ENCODE measurements at places on chromosomes 11 and 22.

- no peak for DNase-seq
Measured at GRCh38 chr11:44516688-44517507, 48.6 kb upstream of the CD82 start.

DNA sequence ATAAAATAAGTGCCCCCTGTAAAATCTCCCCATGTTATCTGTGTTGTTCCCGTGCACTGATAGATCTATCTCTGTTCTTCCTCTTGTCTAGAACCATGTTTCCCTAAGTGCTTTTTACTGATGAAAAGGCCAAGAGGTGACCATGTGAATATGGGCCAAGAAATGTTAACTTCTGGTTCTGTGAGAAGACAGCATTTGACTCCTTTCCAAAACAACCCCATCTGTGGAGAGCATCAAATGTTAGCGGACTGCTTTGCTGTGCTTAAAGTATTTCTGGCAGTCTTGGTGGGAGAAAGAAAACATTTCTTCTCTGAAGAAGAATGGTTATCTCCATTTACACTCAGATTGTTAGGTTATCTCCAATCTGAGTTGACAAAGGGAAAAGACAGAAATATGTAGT lies 58.6 kb upstream of the GUCY1A2 start:
- DNase-seq, result no peak

DNA sequence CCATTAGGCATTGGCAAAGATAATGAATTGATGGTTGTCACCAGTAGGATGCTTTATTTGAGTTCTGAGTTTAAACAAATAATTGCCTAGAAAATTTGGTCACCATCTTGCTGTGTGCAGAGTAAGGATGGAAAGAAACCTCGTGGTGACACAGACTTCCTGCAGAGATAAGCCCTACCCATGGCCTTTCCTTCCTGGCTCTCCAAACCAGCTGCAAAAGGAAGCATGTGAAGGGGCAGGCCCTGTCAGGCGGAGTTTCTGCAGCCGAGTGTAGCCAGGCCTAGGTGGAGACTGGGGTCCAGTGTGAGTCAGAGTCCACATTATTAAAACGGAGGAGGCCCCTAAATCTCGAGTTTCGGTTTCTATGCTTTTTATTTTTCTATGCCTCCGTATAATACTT lies 83.1 kb upstream of the ADSL start:
- no peak for DNase-seq

DNA sequence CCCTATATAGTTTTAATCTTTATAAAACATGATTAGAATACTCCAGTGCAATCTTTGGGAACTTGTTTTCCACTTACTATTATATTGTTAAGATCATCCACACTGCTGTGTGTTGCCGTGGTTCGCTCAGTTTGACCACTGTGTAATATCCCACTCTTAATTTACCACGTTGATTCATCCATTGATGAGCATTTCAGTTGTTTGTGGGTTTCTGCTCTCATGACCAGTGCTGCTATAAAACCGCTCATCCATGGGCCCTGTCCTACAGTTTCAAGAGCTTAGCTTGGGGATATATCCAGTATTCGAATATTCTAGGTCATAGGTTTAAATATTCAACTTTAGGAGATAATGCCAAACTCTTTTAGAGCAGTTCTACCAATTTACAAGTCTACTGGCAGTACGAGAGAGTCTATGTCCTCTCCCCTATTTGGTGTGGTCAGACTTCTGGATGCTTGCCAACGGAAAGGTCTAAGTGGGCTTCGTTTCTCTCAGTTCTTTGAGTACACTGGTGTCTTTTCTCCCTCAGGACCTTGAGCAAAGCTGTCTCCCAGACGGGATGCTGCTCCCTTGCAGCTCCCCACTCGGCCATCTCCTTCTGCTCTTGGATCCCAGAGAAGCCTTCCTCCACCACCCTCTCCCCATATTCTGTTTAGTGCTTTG lies 94.9 kb upstream of the ALX4 start:
- DNase-seq, result no peak

GRCh38 chr11:19474954-19475721 lies 234.4 kb upstream of the E2F8 start:
- DNase-seq, result no peak

GRCh38 chr22:33923033-33923432 lies 2.8 kb upstream of the LARGE1 start:
- DNase-seq, result no peak

DNA sequence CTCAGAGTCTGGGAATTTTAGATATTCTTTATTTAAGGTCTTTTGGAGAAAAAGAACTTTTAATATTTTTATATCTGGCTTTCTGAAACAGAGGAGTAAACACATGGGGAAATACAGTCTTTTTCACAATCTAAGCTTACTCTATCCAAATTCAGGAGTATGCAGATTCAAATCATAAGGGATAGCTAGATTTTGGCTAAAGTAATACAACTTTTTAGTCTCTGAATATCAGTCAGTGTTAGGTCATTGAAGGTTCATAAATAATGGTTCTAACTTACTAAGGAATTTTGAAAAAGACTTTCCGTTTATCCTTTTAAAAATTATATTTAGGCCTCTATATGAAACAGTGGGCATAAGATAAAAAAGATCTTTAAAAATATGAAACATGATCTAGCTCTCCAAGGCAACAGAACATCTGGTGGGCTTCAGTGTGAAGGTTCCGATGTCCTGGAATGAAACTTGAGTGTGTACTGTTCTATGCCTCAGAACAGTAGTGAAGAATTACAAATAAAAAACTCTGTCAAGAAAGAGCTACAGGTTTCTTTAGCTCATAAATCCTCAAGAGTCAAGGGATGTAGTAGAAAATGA lies 165.2 kb upstream of the PDGFD start:
- DNase-seq, result no peak

DNA sequence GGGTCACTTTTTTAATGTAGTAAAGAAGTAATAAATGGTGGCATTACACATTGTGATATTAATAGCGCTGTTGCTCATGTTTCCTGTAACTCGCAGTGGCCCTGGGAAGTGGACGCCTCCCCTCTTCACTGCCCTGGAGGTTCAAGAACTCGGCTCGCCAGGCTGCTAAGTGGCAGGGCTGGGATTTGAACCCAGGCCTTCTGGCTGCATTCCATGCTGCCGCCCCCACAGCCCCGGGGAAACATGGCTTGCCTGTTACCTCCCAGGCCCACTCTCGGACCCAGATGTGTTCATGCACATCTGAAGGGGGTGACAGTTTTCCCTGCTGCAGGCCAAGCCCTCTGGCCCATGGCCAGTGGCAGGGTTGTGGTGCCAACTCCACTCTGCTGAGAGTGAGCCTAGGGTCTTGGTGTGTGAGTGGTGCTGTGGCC lies 25.0 kb upstream of the MGAT3 start:
- no peak for DNase-seq

DNA sequence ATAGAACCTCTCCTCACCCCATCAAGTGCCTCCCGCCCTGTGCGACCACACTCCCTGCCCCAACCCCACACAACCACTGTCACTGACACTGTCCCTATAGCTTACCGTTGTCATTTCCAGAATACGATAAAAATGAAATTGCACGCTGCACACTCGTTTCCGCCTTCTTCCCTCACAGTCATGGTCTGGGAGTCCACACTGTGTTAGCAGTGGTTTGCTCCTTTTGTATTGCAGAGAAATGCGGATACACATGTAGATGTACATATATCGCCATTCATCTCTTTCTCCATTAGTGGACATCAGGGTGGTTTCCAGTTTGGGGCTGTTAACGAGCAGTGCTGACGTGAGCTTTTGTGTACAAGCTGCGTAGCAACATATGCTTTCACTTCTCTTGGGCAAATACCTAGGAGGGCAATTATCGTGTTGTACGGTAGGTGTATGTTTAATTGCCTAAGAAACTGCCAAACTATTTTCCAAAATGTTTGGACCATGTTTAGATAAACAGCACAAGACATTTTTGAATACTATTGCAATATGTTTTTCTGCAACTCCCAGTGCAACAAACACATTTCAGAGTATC lies 59.2 kb upstream of the CD5 start:
- DNase-seq, result no peak

GRCh38 chr11:1227551-1228100 lies 4.8 kb downstream of the MUC5B start:
- DNase-seq, result no peak

- DNase-seq, result no peak
Measured at GRCh38 chr22:47298017-47298785, 535.8 kb downstream of the TBC1D22A start.

GRCh38 chr22:28841111-28841510 lies 40.7 kb upstream of the XBP1 start:
- DNase-seq, result no peak

- no peak for DNase-seq
Measured at GRCh38 chr22:39017596-39018365, 3.1 kb upstream of the APOBEC3D start.

DNA sequence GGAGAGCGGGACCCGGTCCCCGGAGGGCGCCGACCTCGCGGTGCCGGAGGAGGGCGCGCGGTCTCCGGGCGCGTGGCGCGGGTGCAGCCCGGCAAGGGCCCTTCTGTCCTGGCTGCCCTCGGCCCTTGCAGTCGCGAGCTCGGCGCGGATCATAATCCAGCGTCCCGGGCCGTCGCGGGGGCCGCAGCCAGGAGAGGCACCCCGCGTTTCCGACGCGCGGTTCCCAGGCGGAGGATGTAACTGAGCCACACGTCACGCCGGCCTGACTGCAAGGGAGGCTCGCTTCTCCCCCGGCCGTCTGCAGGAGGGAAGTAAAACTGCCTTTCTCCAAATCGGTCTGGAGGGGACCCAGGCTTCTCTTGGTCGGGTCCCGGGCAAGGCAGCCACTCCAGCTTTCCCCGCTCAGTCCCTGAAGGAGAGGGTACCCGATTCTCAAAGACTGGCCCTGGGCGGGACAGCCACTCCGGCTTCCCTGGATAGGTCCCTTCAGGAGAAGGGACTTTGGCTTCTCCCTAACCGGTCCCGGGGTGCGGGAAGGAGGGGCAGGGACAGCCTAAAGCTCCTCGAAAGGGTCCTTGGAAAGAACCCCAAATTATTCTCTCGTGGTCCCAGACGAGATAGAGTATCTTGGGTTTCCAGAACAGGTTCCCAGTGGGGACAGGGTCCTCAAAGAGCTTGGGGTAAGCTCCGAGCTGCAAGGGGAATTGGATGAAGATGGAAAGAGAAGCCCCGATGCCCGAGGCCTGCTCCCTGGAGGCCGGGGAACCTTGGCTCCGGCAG lies 836 bp downstream of the SPON1 start:
- DNase-seq, result peak; percentile 33

DNA sequence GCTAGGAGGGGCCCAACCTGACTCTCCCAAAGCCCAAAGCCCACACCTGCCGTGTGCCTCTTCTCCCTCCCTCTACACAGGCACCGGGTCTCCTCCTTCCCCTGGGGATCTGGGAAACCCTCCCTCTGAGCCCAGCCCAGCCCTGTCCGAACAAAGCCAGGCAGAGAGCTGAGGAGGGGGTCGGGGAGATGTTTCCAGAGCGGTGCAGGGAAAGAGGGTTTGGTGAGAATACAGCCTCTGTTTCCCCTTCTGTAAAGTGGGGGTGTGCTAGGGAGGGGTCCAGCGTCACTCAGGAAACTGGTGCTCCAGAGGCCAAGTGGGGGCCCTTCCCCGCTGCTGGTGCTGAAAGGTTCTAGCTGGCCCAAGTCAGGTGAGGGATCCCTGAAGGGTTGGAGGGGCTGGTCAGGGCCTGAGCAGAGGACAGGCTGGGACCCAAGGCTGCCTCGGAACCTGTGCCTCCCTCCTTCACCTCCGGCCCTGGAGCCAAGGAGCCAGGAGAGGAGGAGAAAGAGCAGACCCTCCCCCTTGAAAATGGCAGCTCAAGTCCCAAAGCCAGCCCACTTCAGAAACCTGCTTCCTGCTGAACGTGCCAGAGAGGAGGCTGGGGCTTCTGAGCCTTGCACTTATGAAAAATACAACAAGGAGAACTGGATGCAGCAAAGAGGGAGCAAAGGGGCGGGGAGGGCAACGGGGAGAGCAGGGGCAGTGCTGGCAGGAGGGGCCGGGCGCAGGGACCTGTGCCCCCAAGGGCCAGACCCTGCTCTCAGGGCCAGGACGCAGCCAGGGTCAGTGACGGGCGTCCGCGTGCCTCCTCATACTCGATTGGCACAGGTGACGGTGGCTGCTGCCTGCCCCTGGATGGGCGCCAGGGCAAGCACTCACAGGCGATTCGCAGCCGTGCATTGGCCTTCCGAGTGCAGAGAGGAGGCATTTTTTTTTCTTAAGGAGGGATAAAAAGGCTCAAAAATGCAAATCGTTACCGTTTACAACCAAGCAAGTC lies 43.2 kb downstream of the MACROD1 start:
- DNase-seq, result no peak

GRCh38 chr11:121553806-121554205 lies 101.0 kb upstream of the SORL1-AS1 start:
- no peak for DNase-seq

DNA sequence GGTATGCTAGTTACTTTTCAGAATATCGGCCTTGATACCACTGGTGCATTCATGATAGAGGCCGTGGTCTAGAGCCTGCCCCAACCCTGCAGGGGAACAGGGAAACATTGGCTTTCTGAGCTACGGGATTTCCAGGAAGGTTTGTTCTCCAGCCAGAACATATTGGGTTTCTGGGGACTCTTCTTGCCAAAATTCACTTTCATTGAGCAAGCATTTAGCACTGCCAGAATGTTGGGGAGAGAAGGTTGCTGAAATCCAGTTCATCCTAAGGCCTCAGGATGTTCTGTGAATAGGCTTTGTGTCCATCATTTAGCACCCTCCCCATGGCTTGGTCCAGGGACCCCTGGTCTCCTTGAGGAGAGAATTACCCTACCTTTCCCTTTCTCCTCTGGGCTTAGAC lies 36.7 kb downstream of the DRG1 start:
- no peak for DNase-seq

DNA sequence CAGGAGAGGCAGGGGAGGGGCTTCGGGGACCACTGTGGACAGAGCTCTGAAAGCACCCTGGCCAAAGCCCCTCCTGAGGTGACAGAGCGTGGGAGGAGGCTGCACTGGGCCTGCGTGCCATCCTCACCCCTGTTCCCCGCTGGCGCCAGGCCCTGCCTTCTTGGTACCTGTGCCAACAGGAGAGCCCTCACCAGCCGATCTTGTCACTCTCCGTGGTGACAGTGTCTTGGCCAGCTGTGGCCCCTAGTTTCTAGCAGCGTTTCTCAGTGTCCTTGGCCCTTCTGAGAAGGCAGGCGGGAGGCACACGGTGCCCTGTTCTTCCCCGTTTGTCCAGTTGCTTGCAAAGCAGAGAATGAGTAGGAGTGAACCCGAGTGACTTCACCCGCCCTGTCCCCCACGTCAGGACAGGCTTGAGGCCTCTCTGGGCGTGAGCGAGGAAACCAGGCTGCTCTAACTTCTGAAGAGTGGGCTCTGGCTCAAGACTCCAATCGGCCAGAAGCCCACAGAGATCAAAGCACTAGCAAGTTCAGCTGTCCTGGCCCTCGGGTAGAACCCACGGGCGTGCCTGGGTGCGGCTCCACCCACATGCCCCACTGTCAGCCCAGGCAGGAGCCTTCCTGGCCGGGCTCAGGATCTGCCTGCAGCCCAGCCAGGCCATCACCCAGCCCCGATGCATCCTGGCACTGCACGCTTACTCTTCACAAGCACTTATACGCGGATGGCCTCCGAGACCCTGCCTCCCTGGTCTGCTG lies 60.2 kb upstream of the EMID1 start:
- DNase-seq, result no peak

DNA sequence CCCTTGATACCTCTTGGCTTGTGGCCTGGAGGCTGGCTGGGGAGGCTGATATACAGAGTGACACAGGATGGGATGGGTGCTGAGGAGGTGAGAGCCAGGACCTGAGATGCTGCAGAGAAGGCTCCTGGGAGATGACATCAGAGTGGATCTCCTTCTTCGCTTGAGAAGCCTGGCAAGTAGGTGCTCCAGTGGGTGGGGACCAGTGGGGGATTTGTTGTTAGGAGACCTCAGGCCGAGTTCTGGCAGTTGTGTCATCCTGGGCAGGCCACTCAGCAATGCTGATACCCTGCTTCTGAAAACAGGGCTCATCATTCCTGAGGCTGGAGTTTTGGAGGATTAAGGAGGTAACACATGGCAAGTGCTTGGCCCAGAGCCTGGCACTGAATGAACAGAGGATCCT lies 1.9 kb upstream of the NDUFV1 start:
- no peak for DNase-seq
